ENCODE measurements at places on chromosomes 6 and 20.

- DNase-seq, result peak; percentile 72
Observed at GRCh38 chr6:34027445-34027936, 118.4 kb downstream of the GRM4 start.

- DNase-seq, result no peak
Observed at GRCh38 chr6:24907919-24908649, 27.7 kb downstream of the RIPOR2 start.

- DNase-seq, result no peak
Observed at GRCh38 chr6:97405818-97406409, 122.9 kb upstream of the MMS22L start.

GRCh38 chr6:4516206-4516605 lies 260.0 kb upstream of the CDYL start:
- no peak for DNase-seq

DNA sequence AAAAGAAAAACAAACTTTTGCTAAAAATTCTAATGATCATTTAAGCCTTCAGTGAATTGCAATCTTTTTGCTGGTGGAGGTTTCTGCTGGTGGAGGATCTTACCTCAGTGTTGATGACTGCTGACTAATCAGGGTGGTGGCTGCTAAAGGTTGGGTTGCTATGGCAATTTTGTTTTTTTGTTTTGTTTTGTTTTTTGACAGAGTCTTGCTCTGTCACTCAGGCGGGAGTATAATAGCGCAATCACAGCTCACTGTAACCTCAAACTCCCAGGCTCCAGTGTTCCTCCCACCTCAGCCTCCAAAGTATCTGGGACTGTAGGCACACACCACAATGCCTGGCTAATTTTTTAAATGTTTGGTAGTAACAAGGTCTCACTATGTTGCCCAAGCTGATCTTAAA lies 94.7 kb downstream of the ANKRD6 start:
- DNase-seq, result no peak

DNA sequence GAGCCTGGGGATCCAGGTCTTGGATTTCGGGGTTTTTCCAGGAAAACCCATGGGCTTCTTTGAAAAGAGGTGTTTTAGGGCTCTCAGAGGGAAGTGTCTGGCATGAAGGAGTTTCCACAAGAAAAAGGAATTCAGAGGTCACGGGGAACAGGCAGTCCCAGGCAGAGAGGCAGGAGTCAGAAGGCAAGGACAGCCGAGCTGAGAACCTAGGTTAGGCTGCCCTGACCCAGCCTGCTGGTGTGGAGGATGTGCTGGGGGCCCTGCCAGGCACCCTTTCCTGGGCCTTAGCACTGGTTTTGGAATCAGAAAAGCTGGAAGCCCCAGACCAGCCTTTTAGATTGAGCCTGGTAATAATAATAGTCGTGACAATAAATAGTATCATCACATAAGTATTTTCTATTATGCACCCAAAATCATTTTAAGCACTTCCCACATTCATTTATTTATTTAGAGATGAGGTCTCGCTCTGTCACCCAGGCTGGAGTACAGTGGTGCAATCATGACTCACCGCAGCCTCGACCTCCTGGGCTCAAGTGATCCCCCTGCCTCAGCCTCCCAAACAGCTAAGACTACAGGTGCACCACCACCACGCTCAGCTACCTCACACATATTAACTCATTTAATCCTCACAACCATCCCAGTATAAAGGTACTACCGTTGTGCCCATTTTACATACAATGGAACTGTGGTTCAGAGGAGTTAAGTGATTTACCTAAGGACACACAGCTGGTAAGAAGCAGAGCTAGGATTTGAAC lies 19.9 kb downstream of the TGM2 start:
- DNase-seq, result no peak

DNA sequence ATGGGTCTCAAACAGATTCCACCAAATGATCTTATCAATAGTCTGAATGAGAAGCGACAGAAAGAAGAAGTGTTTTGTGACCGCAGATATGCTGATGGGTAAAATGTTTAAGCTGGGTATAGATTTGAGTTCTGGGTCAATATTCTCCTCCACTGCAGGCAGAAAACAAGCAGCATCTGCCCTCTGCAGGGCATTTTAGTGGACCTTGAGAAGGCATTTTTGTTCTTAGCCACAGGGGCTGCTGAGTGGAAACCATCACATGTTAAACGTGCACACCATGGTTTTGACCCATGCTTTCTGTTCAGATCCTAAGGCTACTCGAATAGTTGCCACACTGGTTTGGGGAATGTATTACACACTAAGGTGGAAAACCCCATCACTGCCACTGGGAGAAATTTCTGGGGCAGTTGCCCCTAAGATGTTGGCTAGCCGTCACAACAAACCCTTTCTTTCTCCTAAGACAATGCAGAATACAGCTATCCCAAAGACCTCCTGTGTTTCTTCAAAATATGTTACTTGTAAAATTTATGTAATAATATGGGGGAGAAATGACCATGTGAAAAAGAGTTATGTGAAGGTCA lies 5.5 kb downstream of the POU3F2 start:
- DNase-seq, result no peak

GRCh38 chr6:27143474-27144026 lies 104.0 kb upstream of the PRSS16 start:
- no peak for DNase-seq

DNA sequence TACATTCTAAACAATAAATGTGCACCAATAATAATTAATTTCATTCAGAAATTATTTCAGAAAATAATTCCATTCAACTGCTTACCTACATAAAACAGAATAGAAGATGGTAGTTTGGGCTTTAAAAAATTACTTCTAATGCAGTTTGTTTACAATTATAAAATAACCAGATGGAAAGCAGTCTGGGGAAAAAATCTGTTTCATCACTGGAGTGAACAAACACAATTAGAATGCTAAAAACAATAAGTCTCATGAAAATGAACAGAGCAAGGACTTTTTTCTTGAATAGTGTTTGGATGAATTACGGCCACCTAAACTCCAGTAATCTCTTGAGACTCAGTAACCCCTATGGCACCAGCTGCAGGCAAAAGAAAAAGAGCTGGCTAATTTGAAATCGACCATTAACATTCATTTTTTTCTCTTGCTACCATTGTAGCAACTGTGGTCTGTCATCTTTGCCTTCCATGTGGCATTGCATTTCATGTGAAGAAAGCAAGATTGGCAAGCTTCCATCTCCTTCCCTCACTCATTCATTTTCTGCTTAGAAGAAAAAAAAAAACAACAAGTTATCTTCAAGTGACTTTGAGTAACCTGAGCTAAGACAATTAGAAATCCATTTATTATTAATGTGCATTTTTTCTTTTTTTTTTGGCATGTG lies 88.4 kb upstream of the CEP85L start:
- DNase-seq, result no peak

DNA sequence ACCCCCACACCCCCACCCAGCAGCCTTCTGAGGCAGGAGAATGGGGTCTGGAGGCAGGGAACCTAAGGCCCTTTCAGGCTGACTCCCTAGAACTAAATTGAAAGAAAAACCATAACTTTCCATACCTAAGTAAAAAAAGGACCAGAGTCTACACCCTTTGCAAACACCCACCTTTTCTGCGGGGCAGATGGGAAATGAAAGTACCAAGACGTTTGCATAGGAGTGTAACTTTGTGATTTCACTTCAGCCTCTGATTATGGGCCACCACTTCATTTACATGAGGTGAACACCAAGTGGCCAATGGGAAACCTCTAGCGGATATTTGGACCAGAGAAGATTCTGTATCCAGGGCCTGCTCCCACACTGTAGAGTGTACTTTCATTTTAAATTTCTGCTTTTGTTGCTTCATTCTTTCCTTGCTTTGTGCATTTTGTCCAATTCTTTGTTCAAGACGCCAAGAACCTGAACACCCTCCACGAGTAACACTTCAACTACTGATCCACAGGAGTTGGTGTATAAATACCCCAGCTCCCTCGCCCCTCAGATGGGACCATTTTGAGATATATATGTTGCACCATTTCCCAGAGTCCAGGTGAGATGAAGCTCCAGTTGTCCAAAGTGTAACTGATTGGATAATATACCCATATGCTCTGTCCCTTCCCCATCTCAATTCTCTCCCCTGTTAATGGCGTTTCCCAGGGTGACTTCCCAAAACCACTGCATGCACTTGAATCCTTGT lies 18.9 kb upstream of the SRSF6 start:
- no peak for DNase-seq

DNA sequence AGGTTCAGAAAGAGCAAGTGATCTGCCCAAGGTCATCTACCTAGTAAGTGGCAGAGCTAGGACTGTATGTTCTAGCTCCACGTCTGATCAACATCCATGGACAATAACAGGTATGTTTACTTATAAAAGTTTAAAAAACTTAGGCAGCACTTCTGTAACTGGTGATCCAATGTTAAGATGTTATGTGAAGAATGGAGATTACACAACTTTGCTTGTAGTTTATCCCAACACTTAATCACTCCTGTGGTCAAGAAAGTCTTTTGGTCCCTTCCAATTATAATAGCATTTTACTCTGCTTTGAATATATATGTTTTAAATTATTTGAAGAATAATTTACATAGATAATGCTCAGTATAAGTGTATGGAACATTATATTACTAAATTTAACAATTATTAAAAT lies 4.8 kb downstream of the FBXO30 start:
- DNase-seq, result no peak

DNA sequence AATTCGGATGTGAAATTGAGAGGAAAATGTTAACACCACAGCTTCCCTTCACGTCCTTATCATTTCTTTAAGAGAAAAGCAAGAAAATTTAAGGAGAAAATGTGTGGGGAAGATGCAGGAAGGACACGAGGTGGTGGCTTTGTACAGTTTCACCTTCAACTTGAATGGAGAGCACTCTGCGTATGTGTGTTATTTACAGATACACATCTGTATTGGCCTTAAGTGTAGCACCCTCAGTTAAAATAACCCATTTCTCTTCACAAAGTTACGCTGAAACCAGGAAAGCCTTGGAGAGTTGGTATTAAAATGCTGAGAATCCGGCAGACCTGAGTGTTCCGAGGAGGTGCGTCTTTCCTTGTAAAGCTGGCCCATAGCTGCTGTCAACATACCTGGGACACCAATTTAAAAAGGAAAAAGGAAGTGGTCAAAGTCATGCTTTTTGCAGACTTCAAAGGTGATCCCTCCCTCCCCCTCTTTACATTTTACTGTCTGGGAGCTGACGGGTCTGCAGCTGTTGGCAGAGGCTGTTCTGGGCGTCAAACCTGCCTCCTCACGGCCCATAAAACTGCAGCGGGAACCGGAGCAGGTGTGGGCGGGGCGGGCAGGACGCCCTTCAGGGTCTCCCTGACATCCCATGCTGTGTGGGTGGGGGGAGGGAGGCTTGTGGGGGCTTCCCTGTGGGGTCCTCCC lies 61.3 kb upstream of the TBXT start:
- no peak for DNase-seq

- no peak for DNase-seq
Observed at GRCh38 chr6:28211840-28212509, 13.1 kb upstream of the ZSCAN9 start.

DNA sequence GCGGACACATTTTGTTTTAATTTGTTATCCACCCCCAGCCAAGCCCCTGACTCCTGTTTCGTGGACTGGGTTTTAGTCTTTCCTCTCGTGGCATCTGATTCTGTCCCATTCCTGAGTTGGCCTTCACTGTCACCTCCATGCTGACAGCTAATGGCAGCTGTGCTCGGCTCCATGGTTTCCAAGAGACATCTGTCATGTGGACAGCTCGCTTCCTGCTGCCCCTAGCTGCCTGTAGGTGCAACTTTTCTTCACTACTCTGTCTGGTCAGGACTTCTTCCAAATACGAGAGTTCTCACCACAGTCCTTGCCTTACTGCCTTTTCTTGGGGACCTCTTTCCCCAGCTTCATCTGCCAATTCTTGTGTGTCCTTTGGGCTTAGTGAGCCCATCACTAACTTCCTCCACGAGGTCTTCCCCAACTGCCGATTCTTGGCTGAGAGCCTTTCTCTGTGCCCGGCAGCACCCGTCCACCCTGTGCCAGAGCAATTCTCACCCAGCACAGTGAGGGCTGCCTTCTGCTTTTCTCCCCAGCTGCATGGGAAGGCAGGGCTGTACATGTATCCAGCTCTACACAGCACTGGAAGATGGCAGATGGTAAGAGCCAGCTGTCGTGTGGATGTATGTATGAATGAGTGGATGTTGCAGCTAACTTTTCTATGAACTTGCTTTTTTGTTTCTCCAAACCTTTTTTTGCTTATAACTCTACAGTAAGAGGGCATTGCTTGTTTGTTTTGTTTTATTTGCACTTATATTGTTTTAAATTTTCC lies 140.4 kb downstream of the F13A1 start:
- no peak for DNase-seq

GRCh38 chr6:168826726-168827585 lies 386.0 kb downstream of the SMOC2 start:
- DNase-seq, result no peak

GRCh38 chr20:58772786-58773185 lies 77.9 kb downstream of the GNAS-AS1 start:
- DNase-seq, result no peak

DNA sequence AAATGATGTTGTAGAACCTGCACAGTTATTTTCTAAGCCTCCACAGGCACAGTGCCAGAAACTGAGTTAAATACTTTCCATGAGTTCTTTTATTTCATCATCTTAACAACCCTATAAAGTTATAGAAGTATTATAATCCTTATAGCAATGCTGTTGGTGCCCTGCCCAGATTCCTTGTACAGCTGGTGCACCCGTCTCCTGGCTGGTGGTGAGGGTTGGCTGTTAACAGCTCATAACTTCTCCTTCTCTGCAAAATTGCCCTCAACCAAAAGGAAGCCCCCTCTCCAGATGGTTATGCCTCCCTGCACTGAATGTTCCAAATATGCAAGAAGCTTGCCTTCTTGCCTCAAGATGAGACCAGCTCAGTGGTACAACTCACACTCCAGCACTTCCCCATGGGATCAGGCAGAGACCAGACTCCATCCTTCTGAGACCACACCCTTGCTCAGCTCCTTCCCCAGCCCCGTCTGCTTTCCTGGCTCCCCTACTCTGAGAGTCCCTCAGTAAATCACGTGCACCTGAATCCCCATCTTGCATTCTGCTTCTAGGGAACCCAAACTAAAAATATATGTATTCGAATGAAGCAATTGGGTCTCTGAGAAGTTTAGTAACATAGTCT lies 304.4 kb upstream of the PLCB4 start:
- DNase-seq, result no peak

DNA sequence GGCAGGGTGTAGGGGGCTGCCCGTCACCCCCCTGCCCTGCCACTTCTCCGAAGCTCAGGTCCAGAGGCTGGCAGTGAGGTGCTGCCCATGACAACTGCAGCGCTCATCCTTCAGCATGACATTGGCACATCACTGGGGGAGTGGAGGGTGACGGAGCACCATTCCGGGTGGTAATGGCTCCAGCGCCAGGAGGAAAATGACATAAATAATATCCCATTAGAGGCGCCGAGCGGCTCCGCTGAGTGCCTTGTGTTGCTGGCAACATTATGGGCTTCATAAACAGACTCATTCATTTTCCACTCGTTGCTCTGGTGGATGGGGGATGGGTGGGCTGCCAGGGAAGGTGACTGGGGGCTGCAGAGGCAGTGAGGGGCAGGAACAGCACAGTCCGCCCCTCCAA lies 56.9 kb upstream of the CTNNBL1 start:
- no peak for DNase-seq

- DNase-seq, result no peak
Observed at GRCh38 chr20:5734602-5735001, 15.6 kb upstream of the SHLD1 start.

- DNase-seq, result no peak
Observed at GRCh38 chr6:79250107-79250514, 15.6 kb upstream of the HMGN3 start.

GRCh38 chr6:42817907-42818306 lies 36.1 kb downstream of the BICRAL start:
- DNase-seq, result no peak
